Activated naive CD4-positive, alpha-beta T cell treated with anti-CD3 and anti-CD28 coated beads, Interleukin-2, amount 10 ng/mL, durations not matched to agents 7 days and 5 days (primary cell): ENCODE measurements at places on chromosomes 7 and 10.

DNA sequence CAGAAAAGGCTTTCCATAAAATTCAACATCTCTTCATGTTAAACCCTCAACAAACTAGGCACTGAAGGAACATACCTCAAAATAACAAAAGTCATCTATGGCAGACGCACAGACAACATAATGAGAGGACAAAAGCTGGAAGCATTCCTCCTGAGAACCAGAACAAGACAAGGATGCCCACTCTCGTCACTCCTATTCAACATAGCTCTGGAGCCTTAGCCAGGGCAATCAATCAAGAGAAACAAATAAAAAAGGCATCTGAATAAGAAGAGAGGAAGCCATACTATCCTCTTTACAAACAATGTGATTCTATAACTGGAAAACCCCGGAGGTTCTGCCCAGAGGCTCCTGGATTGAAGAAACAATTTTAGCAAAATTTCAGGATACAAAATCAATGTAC is 251.0 kb downstream of the MALRD1 start:
- no peak for DNase-seq

GRCh38 chr10:127892743-127893142 is at the start of gene CLRN3:
Gene CLRN3 (minus strand): TSS chr10:127892941. CDS start chr10:127892784, 157 bp downstream.
- no peak for DNase-seq

- DNase-seq, result no peak
Observed at GRCh38 chr10:14124941-14125340, 205.8 kb downstream of the FRMD4A start.

DNA sequence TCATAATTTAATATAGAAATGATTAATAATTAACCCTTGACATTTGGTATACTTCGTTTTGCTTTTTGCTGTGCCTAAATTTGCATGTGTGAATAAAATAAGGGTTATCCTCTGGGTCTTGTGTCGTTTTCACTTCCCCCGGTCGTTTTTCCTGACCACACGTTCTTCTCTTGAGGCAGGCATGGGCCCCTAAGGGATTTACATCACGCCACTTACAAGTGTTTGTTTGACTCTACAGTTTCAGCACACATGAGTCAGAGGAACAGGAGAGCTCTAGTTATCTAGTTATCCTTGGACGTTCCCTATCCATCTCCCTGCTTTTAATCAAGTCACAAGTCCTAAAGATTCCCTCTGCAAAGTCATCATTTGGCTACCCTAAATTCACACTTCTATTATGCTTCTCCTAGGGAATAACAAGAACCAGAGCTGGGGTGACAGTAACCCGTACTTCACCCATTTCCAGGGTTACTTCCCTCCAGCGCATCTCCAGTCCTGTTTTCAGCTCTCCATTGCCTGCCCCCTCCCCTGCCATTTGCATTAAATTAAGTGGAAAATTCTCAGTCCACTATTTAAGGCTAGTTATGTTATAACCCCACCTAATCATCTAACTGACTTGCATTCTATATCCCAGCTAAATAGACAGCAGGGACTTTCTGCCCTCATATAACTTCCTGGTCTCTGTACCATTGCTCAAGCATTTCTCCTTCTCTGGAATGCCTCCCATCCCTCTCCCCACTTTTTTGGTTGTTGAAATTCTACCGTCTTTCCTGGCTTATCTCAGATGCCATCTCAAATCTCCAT is 206.9 kb downstream of the PTEN start:
- DNase-seq, result no peak

- no peak for DNase-seq
Observed at GRCh38 chr7:2528481-2529095, 9.0 kb downstream of the LFNG start.

DNA sequence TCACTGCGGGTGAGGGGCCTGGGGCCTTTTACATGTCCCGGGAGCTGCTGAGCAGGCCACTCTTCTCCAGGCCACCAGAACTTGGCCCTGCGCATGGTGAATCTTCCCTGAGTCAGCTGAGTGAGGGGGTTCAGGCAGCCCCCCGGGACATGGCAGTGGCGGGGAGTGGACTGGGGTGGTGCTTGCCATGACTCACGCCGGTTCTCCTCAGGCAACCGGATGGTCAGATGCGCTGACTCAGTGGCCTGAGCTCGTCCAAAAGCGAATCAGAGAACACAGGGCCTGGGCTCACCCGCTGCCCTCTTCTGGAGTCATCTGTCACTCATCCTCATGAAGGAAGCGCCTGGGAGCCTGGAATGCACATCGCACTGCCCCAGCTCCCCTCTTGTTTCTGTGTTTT is 33.5 kb downstream of the HTRA1 start:
- no peak for DNase-seq

- no peak for DNase-seq
Observed at GRCh38 chr7:43072530-43072929, 39.9 kb upstream of the HECW1 start.

DNA sequence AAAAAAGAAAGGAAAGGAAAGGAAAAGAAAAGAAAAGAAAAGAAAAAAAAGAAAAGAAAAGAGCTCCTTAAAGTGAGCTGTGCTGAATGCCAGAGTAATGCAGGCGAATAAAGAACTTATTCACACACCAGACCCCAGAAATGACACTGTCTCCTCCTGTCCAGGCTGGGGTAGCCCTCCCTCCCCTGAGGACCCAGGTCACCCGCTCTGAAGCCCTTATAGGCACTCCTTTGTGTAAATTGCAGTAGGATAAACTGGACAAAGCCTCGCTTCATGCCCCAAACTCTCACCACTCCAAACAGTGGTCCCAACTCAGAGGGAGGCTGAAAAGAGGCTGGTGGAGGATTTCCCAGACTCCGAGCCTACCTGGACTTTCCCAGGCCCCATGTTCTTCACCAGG is 46.3 kb downstream of the PKD1L1 start:
- no peak for DNase-seq

GRCh38 chr7:138092486-138093028 is 16.3 kb downstream of the AKR1D1 start:
- DNase-seq, result no peak

GRCh38 chr7:153190452-153190851 is 430.9 kb downstream of the ACTR3B start:
- no peak for DNase-seq

- DNase-seq, result no peak
Observed at GRCh38 chr7:7720193-7720592, 1.8 kb upstream of the RPA3 start.

DNA sequence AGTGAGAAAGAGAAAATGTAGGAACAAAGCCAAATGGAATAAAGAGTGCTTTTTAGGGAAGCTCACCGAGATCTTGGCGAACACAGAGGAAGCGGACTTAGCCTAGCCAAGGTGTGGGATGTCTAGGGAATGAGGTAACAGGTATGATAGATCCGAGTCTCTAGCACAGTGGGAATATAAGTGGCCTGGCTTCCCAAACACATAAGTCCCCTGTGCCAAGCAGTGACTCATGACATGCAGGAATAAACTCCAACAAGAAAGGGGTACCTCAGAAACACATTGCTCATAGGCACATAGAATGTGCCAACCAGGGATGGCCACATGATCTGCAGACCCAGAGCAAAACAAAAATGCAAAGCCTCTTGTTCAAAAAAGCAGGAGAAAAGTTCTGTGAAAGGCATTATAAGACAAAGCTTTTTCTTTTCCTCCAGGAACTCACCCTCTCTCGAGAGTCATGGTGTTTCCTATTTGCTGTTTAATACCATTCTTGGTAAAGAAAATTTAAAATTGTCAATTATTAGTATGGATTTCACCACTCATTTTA is 542.5 kb downstream of the GATA3 start:
- no peak for DNase-seq

GRCh38 chr10:98953251-98953650 is 282.4 kb downstream of the HPSE2 start:
- no peak for DNase-seq

GRCh38 chr7:77800158-77800557 is 1.6 kb downstream of the PHTF2 start:
- no peak for DNase-seq

GRCh38 chr7:130622866-130623265 is 45.7 kb downstream of the COPG2 start:
- DNase-seq, result no peak
